ENCODE measurements at places on chromosomes 12 and 14.

- no peak for DNase-seq
Measured at GRCh38 chr12:1532375-1533165, 61.8 kb downstream of the FBXL14 start.

DNA sequence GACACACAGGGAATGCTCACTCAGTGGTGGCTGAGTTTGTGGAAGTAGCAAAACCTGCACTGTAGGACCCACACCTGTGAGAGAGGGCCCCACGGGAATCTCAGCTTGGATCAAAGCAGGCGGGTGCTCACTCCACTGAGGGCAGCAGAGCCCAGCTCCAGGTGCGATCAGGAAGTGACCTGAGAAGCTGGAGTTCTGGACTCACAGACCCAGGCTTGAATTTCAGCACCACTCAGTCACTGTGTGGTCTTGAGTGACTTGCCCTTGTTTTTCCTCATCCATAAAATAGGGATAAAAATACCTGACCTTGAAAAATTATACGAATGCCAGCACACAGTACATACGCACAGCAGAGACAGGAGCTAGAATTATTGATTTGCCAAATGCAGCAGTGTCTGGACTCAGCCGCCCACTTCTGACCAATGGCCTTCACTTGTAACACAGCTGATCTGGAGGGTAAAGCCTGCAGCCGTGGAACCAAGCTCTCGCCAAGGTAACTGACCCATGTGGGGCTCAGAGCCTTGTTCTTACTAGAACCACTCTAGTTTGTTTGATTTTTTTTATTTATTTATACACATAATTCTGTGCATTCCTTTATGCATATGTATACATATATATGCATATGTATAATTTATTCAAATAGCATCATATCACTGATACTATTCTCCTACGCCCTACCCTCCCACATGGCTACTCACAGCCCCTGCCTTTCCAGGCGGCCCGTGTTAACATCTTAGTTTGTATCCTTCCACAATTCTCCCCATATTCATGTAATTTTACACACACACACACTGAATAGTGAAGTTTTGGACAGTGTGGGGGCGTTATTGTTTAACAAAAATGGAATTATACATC lies 53.9 kb downstream of the DPF3 start:
- DNase-seq = no peak

GRCh38 chr12:130117233-130117632 lies 45.0 kb upstream of the FZD10 start:
- no peak for DNase-seq

- DNase-seq = no peak
Measured at GRCh38 chr12:49305762-49306510, 11.0 kb downstream of the PRPH start.

DNA sequence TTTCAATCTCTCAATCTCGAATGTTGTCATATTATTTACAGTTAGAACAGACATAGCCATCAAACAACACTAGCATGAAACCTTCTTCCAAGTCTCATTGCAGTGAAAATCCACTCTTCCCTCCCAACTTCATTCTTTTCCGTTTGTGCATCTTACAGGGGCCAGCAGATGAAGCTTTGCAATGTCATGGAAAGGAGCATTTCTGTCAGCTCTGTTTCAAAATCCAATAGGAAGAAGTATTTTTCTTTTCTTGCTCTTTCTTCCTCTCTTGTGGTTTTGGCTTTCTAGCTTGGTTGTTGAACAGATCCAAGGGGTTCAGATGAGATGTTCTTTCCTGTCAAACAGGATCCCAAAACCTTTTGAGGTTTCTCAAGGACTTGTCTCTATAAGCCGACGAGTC lies 416.6 kb downstream of the AEBP2 start:
- DNase-seq = no peak

DNA sequence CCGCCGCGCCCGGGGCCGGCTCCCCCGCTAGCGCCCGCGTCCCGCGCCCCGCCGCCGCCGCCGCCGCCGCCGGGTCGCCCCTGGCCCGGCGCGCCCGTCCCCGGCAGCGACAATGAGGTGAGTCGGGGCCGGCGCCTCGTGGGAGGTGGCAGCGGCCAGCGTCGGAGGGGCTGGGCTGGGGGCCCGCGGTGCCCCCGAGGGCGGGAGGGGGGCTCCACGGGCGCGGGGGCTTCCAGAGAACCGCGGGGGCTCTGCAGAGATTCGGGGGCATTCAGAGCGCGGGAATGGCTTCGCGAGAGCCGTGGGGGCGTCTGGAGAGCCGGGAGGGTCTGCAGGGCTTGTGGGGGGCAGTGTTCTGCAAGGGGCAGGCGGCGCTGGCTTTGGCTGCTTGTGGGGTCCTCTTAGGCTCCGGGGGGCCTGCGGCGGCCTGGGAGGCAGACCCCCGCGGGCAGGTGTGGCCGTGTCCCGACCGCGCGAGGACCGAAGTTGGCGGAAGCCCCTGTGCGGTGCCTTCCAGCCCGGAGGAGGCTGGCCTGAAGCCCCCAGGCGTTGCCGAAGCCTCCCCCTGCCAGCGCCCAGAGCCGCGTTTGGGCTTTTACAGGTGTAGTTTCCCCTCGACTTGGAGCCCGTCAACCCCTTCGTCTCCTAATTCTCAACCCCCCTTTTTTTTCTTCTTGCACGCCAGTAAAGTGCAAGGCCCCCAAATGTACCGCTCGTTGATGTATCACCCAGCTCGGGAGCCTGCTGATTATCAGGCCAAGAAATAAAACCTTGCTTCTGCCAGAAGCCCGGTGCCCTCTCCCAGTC lies 93.1 kb upstream of the EVL start:
- no peak for DNase-seq

DNA sequence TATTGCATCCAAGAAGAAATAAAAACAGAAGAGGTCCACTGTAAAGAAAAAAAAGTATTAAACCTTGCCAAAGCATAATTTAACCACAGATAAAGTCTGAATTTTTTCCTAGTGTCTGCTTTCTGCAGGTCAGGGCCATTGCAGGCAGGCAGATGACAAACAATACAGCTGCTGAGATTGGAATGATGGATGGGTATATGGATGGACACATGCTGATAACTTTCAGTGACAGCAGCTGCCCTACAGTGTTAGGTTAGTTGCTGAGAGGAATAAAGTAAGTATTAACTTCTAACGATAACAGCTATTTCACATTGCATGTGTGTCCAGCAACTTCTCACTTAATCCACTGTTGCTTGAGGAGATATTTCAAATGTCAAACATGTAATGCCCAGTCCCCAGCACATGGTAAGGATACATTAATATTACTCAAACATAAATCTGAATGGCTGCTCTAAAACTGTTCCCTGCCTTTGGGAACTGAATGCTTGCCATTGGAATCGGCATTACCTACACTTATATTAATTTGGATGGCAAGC lies 515.3 kb downstream of the RMST start:
- no peak for DNase-seq
